PC-3 (cell line): ENCODE measurements at places on chromosomes 16 and 17. TPM values are rescaled to one million over a fixed set of nuclear protein-coding genes. Genes with fewer than 3 reads are reported as not detected.

Gene SLC52A1
- not detected in 2 replicates for total RNA-seq

Gene KRTAP17-1
- total RNA-seq: not detected in 2 replicates

Gene KRTAP2-3
- 10.8 and 12.4 TPM in 2 replicates for total RNA-seq

Gene LITAFD
- not detected in 2 replicates for total RNA-seq

- DNase-seq: peak; percentile 63
These were observed 10.4 kb downstream of the CHAD start for GRCh38 chr17:50458270-50458669.

DNA sequence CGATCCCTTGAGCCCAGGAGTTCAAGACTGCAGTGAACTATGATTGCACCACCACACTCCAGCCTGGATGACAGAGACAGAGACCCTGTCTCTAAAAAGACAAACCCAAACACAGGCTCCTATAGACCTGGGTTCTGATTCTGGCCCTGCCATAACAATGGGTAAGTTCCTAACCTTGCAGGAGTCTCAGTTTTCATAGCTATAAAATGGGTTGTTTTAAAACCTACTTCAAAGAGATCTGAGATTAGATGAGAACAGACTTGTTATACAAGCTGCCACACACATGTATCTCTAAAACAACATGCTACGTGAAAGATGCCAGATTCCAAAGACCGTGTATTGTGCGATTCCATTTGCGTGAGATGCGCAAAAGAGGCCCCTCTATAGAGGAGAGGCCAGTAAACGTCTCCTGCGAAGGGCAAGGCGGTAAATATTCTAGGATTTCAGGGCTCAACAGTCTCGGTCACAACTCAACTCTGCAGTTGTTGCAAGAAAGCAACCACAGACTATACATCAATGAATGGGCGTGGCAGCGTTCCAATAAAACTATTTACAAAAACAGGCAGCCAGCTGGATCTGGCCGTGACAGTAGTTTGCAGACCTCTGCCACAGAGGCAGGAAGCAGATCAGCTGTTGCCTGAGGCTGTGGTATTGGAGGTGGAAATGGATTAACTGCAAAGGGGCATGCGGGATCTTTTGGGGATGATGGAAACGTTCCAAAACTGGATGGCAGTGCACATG lies 5.9 kb downstream of the CORO7 start:
- peak; percentile 86 for DNase-seq

DNA sequence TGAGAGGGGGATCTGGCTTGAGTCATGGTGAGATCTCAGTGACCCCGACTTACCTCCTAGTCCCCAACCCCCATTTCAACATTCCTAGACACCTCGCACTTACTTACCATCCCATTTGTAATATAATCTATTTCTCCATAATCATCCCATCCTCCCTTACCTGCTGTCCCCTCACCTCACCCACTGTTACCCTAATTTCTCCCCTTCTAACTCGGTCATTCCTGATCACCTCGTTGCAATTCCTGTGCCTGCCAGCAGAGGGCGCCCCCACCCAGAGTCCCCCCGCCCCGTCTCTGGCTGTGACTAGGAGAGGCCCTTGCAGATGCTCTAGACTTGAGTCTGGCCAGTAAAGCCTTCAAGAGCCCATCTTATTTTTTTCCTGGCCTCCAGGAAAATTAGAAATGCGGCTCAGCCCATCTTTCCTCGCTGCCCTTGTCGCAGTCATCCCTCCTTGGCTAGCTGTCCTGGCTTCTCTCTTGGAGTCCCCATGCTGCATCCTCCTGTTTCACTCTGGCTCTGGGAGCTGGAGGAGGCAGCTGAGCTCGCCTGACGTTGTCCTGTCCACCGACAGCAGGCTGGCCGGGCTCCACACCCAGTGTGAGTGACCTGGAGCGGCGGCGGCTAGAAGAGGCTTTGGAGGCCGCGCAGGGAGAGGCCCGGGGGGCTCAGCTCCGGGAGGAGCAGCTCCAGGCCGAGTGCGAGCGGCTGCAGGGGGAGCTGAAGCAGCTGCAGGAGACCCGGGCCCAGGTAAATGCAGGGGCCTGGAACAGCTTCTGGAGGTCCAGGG lies 5.0 kb downstream of the TBKBP1 start:
- peak; percentile 75 for DNase-seq

- no peak for DNase-seq
These were observed 10.7 kb downstream of the NKD1 start for GRCh38 chr16:50558913-50559312.

DNA sequence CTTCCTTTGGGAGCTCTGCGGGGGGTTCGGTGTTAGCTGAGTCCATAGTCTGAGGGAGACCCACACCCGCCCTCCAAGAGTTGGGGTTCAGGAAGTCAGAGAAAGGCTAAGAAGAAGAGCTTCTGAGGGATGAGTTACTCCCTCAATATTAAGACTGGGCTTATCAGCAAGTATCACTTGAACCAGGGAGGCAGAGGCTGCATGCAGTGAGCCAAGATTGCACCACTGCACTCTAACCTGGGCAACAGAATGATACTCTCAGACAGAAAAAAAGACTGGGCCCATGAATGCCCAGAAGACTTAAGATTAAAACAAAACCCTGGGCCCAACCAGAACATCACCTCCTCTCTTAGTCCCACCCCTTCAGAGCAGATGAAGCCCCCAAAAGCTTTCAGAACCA lies 6.0 kb downstream of the NKIRAS2 start:
- DNase-seq: no peak

- no peak for DNase-seq
These were observed 163.9 kb downstream of the SPECC1 start for GRCh38 chr17:20173091-20173490.
